ENCODE measurements at places on chromosomes 2 and 18.

DNA sequence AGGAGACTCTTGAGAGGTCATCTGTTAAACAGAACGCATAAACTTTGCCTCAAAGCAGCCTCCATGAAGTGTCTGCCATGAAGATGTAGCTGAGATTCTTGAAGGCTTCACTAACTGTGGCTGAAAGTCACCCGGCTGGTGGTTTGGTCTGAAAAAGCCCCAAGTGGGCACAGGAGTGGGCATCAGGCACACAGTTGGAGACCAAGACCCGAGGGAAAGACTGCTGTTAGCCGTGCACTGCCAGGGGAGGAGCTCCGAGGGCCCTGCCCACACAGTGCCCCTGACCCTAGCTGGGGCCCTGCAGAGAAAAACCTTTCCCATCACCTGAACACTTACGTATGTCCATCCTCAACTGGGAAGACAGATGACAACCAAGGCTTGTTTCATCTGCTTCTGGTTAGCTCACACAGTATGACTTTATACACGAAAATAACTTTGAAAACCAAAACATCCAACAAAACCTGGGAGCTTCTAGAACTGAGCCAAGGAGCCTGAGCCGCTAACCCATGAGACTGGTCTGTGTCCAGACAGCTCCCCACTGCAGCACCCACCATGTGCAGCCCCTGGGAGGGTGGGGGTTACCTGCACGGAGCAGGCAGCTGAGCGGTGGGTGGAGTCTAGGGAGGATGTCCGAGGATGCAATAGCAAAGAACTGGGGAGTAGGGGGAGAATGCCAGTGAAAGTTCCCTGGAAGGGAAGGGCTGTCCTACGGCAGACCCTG is 15.4 kb downstream of the HJURP start:
- no peak for DNase-seq

DNA sequence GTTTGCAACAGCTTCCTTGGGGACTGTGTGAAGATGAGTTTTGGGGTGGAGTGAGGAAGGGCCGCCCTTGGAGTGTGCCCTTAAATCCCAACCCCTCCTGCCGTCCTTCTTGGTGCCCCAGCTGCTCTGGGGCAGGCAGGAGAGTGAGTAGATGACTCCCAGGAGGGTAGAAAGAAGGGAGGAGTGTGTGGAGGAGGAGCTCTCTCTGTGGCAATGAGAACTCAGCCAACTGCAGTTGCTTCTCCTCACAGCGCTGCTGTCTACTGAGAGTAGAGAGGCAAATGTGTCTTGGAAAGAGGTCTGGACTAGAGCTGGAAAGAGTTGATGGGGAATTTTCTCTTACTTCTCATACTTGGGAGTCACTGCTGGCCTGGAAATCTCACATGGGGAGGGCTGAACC is 21.8 kb upstream of the SIX2 start:
- DNase-seq, result no peak

DNA sequence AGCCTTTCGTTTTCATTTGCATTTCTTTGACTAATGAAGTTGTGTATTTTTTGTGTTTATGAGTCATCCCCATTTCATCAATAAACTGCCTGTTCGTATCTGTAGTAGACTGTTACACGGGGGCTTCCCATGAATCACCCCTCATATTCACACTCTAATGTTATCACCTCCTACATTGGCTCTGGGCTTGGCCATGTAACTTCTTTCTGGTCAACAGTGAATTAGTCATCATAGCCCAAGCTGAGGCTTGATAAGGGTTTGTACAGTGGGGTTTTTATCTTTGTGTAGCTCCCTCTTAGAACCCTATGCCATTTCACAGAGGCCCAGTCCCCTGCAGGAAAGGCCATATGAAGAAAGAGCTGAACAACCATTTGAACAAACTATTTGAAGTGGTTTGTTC is 151.0 kb downstream of the CCBE1 start:
- peak; percentile 75 for DNase-seq

DNA sequence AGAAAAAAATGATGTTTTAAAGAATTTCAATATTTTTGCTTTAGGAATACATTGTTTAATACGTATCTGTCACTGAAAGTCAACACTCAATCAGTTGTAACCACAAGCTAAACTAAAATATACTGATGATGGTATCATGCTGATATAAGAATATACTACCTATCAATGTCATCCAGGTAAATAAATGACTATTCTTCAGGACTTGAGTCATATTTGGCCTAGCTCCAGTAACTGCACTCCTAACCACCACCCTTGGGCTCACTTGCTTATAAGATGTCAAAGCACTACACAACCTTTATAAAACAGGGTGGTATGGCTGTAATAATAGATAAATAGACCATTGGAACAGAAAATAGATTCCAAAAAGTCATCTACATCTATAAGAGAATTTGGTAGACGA is 48.8 kb downstream of the RND3 start:
- peak; percentile 89 for DNase-seq

GRCh38 chr2:15810477-15811150 is 129.7 kb upstream of the MYCN start:
- DNase-seq, result no peak

DNA sequence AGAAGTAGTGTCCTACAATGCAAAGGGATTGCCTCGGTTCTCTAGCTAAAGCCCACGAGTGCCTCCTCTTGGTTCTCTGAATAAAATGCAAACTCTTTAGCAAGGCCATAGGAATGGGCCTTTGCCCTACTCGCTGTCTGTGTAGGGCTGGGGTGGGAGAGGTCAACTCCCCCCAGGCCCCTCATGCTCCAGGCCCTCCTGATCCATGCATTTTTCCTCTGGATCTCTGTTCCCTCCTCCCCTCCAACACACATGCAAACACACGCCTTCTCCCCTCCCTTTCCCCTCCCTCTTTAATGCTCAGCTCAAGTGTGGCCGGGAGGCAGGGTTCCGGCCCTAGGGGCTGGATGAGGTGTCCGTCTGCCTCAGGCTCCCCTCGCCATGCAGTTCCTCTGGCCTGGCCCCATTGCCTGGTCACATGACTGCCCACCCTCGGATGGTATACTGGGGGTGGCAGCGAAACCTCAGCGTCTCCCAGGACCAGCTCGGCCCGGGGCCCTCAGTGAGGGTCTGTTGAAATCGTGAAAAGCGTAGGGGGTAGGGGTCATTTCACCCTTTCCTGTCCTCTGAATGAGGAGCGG is 14.9 kb upstream of the KLF11 start:
- no peak for DNase-seq
